ENCODE measurements at places on chromosomes 5 and 9.
A peak's percentile ranks its signal among the peaks of the same experiment; 100 is the strongest.

GRCh38 chr5:33608344-33609041 is 167.7 kb downstream of the TARS1 start:
- DNase-seq, result no peak

- DNase-seq, result no peak
These were observed 181.4 kb upstream of the TBCA start for GRCh38 chr5:77957516-77957915.

GRCh38 chr5:158789441-158789840 is 310.3 kb downstream of the EBF1 start:
- no peak for DNase-seq

- peak; percentile 23 for DNase-seq
These were observed 32.2 kb upstream of the TNFAIP8 start for GRCh38 chr5:119323601-119324000.

DNA sequence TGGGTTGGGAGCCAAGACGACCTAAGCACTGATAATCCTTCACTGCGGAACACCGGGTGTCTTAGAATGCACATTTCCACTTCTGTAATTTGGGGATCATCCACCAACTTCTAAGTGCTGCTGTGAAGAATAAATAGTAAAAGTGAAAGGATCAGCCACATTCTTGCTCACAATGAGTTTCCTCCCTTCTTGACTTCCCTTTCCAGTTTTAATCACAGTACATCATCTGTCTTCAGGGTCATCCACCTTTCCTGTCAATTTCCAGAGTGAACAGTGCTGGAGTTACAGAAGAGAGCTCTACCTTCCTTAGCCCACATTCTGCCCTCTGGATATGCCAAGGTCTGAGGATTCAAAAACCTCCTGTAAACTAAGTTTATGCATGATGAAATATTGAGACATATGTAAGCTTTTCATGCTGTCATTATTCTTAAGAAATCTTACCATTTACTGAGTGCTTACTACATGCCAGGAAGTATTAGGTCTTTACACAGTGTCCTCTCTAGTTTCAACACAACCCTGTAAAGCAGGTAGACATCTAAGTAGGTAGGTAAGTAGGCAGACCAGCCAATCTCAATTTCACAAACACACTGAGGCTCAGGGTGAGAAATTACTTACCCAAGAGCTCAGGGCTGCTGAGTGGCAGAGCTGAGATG is 105.2 kb downstream of the CDK5RAP2 start:
- DNase-seq, result no peak

DNA sequence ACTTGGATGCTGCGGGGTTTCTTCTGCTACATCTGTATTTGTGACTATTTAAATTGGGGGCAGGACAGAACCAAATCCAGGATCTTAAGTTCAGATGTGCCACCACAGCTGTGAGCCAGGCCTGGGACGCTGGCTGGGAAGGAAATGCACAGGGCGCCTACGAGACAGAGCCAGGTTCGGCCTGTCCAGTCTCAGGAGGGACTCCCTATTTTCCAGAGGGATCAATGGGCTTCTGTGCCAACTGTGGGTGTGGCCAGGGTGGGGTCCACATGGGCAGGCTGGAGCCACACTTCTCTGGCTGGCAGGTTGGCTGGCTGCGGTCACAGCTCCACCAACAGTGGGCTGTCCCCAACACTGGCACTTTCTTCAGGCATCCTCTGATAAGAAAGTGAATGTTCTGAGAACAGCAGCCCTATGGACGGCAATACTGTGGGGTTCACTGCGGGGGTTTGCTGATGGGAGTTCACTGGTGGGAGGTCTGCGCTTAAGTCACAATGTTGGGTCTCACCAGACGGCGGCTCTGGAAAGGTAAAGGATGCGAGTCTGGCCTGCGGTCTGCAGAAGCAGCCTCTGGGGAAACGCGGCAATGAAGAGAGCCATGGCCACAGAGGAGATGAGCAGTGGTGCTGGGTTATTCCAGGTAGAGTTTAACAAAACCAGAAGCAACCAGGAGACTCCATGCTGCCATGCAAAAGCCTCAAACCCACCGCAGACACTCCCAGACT is 78.1 kb downstream of the DAP start:
- no peak for DNase-seq

Measured in Ammon's horn (tissue), 1 donor.